ENCODE measurements at places on chromosomes 13 and 19. TPM values are rescaled to one million over a fixed set of nuclear protein-coding genes. Genes with fewer than 3 reads are reported as not detected.
A peak's percentile ranks its signal among the peaks of the same experiment; 100 is the strongest.

DNA sequence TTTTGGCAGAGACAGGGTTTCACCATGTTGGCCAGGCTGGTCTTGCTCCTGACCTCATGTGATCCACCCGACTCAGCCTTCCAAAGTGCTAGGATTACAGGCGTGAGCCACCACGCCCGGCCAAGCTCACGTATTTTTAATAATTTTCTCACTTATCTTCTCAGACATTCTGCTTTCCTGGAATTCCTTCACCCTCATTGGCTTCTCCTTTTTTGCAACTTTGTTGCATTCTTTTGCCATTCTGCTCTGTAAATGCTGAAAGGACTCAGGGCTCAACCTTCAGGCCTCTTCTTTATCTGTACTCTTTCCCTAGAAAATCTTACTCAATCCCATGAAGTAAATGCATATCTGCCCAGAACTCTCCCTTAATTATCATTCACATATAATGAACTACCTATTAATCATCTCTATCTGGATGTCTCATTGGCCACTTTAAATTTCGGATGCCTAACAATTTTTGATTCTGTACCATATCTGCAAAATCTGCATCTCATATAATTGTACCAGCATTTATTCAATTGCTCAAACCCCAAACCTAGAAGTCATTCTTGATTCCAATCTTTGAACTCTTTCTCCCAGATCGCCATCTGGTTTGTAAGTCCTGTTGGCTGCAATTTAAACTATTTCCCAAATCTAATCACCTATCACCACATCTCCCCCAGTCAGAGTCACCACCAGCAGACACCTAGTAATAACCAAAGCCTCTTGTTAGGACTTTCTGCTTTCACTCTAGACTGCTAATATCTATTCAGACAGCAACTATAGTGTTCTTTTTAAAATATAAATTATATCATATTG lies 18.2 kb upstream of the OXGR1 start:
- DNase-seq: no peak

GRCh38 chr19:48445256-48445605 lies 552 bp upstream of the GRWD1 start:
- peak; percentile 91 for DNase-seq

GRCh38 chr19:50875795-50876422 lies 2.7 kb downstream of the KLK2 start:
- DNase-seq: no peak

The ZNF121 gene
- total RNA-seq: 29.2 TPM

DNA sequence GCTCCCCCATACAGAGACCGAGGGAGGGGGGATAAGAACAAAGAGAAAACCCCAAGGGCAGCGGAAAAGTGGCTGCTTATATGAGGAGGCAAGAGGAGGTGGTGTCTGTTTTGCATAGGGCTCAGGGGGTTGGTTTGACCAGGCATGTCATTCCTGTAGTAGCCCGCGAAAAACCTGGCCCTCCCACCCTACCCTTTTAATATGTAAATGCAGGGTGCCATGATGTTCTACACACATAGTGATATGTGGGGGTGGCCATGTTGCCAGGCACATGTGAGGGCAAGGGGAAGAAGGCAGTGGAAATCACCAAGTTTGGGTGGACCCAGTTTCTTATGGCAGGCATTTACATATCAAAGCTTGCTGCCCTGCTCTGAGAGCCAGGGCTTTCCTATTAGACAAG lies 203.5 kb upstream of the UBL3 start:
- DNase-seq: no peak

The KCNC3 gene
- total RNA-seq: 0.12 TPM

DNA sequence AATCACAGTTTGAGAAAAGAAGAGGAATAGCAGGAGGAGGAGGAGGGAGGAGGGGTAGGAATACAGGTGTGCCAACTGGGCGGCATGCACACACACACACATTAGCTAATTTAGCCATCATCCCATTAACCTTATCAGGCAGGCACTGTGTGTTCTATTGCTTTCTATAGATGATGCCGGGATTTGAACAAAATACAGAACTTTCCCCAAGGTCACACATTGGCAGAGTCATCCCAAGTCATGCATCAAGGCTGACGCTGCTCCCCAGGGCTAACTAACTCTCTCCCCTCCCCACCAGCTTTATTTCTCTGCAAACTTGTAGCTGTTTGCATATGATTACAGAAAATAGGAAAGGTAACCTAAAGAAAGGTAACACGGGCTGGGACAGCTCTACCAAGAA lies 83.0 kb downstream of the NUFIP1 start:
- DNase-seq: no peak

DNA sequence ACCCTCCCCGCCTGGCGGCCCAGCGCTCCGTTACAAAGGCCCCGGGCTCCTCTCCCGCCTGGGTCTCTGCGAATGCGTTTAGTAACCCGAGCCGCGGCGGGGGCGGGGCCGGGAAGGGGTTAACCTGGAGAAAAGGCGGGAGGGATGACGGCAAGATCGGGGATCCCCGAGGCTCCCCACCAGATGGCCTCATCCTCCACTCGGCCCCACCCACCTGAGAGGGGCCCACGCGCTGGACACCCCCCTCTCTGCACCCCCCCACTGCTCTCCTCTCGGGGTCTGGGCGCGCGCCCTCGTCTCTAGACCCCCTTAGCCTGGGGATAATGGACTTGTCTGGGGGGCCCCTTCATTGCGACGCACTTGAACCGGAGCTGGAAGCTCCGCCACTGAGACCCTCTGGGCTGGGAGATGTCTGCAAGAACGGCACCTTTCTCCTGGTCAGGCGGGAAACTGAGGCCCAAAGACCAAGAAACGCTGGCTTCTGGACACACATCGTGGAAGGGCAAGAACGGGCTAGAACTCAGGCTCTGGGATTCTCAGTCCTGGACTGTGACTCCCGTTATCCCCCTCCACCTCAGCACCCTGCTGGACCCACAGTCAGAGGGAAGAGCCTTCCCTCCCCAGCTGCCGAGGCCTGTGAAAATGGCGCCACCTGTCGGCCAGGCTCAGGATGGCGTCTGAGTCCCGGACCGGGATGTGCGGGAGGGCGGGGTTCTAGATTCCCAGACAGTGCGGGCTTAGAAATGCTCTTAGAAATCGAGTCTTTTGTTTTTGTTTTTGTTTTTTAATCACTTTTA lies 2.9 kb upstream of the LTBP4 start:
- DNase-seq: peak; percentile 81

DNA sequence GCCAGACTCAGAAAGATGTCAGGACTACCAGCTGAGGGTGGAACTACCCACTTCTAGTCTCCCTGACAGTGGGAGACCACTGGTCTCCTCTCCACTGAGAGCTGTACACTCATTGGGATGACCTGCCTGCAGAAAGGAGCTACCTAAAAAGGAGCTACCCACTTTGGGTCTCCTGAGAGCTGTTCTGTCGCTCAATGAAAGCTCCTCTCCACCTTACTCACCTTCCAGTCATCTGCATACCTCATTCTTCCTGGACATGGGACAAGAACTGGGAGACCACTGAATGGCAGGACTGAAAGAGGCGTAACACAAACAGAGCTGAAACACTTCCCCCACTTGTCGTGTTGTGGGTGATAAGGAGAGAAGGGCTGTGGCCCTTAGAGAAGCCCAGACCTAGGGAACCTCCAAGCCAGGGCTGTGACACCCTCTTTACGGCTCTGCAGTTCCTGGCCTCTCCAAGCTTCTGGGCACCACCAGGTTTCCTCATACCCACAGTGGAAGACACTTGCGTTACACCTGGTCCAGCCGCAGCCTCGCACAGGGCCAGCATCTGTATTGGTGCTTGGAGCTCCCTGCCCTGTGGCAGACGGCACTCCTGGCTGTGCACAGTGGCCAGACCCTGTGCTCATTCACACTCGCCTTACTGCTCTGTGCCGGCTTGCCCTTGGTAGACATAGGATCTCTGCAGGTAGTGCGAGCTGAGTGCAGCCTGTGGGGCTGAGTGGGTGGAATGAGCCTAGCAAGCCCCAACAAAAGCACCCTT lies 54.9 kb upstream of the SLITRK6 start:
- DNase-seq: no peak

- DNase-seq: no peak
These were observed 207.4 kb downstream of the DCT start for GRCh38 chr13:94272038-94272437.

All from RPMI7951 (cell line).